Spinal cord (tissue), 10 donors: ENCODE measurements at places on chromosomes 3 and 15.

- H3K27ac ChIP-seq, result no peak overlapping the region
- H3K36me3 ChIP-seq, result no peaks in the 10 kb centered on the region
These were observed 74.3 kb upstream of the STAC start for GRCh38 chr3:36305929-36306520.

- H3K27me3 ChIP-seq, result no peaks in the 10 kb centered on the region
- DNase-seq, result no peak
- peaks cover 22% of the 10 kb centered on the region for H3K4me1 ChIP-seq
- H3K4me3 ChIP-seq, result no peak overlapping the region
These were observed 29.6 kb upstream of the RPL32 start for GRCh38 chr3:12870942-12871341.

GRCh38 chr3:37689645-37690356, 171.9 kb upstream of the CTDSPL start:
- no peaks in the 10 kb centered on the region for H3K27me3 ChIP-seq
- H3K4me1 ChIP-seq, result peaks cover 11% of the 10 kb centered on the region
- DNase-seq, result no peak
- no peak overlapping the region for H3K27ac ChIP-seq
- H3K4me3 ChIP-seq, result no peak overlapping the region

DNA sequence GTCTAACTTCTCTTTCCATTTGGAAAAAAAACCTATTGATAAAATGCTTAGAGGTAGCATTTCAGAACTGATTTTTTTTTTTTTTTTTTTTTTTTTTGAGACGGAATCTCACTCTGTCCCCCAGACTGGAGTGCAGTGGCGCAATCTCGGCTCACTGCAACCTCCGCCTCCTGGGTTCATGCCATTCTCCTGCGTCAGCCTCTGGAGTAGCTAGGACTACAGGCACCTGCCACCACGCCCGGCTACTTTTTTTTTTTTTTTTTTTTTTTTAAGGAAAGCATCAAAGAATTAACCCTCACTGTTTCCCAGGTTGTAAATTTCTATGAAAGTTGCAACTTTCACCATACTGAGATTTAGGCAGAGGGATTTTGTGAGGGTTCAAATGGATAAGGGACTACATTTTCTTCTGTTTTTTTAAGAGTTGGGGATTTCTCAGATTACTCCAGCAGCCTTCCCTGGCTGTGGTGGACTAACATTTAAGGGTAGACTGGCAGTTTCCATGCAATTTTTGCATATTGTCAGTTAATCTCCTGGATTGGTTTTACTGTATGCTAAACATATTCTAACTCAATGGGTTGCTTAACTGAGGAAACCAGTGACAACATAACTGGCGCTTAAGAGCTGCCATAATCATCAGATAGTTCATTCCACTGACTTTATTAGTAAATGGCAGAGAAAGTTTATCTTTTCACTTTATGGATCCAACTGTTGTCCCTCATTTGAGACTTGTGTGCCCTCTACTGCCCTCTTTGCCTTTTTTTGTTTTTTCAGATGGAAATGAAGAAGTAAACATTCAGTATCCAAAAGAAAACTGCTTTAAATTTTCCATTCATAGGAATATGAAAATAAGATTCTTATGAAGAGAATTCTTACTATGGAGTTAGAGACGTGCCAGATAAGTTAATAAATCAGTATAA, 93.7 kb downstream of the NPTN start:
- H3K4me3 ChIP-seq, result no peak overlapping the region
- no peaks in the 10 kb centered on the region for H3K4me1 ChIP-seq
- DNase-seq, result no peak
- H3K36me3 ChIP-seq, result no peaks in the 10 kb centered on the region
- H3K27me3 ChIP-seq, result no peaks in the 10 kb centered on the region
